ENCODE measurements at places on chromosomes 6 and 20.

GRCh38 chr6:84466511-84466910 lies 239.1 kb upstream of the CEP162 start:
- DNase-seq: no peak

GRCh38 chr6:9999796-10000195 lies 415.1 kb downstream of the TFAP2A start:
- no peak for DNase-seq

DNA sequence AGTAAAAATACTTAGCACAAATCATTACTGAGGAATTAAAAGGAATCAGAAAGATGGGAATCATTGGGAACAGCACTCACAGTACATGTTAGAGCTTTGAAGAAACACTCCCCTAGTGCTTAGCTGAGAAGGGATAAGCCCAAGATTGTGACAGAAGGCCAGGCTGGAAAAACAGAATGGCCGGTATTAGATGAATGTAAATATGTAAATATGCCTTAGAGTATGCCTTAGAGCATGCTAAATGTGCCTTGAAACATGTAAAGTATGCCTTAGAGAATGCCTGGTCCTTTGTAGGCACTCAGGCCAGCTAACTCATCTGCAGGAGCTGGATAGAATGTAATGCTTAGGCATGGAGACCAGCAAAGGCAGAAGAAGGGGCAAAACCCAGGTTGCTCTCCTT lies 10.6 kb upstream of the TENT5A start:
- DNase-seq: no peak

- DNase-seq: no peak
Measured at GRCh38 chr20:63441136-63442099, 31.0 kb downstream of the KCNQ2 start.

GRCh38 chr20:62580052-62580451 lies 62.3 kb upstream of the SLCO4A1 start:
- no peak for DNase-seq

DNA sequence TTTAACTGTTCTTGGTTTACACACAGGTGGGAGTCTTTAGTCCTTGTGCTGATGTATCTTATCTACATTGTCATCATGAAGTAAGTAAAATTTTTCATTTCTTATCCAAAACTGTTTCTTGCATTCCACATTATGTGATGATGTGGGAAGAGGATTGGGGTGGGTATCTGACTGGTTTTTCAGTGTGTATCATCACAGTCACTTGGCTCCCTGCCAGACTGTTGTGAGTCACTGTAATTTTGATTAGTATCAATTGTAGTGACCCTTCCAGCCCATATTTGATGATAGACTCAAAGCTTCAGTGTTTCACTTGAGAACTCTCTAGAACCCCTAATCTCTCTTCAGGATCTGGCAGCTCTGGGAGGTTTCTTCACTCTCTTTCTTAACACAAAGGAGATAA lies 84.5 kb upstream of the RIN2 start:
- DNase-seq: no peak

DNA sequence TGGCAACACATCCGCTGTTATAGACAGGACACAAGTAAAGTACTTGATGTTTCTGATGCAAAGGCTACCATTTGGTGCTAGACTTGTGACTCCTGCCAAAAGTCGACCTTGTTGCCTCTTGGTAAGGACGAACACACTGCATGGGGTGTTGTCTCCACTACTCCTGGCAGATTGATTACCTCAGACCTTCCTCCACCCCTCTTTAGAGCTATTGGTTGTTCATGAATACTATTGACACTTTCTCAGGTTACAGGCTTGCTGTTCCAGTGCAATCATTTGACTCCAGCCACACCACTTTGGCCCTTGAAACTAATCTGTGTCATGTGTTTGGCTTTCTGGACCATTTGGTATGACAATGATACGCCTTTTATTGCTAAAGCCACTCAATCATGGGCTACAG lies 62.3 kb downstream of the TRMT11 start:
- no peak for DNase-seq
